Glomerular endothelial cell (primary cell): ENCODE measurements at places on chromosomes 12 and 14. TPM values are rescaled to one million over a fixed set of nuclear protein-coding genes. Genes with fewer than 3 reads are reported as not detected.

- no peak for DNase-seq
Observed at GRCh38 chr14:90599748-90600507, 203.1 kb downstream of the CALM1 start.

Gene NRIP2
- not detected in 2 replicates for total RNA-seq

- no peak for DNase-seq
Observed at GRCh38 chr12:5343711-5344110, 88.2 kb upstream of the NTF3 start.

- no peak for DNase-seq
Observed at GRCh38 chr12:101759396-101760047, 20.3 kb upstream of the SYCP3 start.

Gene C12orf43
- total RNA-seq, result 18.0 and 19.8 TPM in 2 replicates

DNA sequence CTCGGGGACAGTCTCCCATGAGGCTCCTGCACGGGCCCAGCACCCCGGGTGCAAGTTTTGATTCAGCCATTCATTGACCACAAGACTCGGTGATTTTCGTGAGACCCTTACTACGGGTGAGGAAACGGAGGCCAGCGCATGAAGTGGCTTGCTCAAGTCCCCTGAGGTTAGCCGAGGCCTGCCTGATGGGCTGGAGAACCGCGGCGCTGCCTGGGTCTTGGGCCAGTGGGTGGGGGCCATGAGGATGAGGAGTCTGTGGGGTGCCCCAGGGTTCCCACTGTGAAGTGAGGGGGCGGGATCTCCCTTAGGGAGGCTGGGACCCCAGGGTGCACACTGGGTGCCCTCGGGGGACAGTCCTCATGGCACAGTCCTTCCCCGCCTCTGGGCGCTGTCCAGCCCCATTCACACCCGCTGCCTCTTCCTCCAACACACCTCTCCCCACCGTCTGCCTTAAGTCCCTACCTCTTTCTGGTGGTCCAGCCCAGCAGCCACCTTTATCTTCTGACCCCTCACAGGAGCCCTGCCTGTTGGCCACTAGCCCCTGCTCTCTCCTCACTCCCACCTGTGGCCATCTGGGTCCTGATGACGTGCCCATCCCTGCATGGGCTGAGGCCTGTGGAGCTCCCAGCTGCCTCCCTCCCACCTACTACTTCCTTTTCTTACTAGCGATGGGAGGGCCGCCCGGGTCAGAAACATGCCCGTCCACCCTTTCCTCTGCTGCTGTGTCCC, 16.3 kb downstream of the BEGAIN start:
- no peak for DNase-seq

Gene DHRS2
- total RNA-seq, result not detected in 2 replicates

- DNase-seq, result peak; percentile 75
Observed at GRCh38 chr12:65962921-65963861, 138.9 kb downstream of the HMGA2 start.

DNA sequence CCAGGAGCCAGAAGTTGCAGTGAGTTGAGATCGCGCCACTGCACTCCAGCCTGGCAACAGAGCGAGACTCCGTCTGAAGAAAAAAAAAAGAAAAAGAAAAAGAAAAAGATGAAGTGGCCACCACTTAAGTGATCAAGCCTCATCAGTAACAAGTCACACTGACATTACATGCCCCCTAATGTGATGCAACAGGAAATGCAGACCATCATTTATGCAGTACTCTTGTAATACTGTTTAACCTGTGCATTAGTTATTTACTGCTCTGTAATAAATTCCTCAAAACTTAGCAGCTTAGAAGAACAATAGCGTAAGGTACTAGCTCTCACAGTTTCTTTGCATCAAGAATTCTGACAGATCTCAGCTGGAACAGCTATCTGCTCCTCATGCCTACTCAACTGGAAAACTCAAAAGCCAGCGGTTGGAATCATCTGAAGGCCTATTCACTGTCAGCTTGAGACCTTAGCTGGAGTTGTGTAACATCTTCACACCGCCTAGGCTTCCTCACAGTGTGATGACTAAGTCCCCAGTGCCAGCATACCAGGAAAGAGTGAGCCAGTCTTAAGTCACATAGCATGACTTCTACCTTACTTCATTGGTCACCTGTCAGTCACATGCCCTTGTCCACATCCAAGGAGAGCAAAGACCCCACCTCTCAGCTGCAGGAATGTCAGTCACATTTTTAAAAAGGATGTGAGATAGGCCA, 31.5 kb downstream of the EPS8 start:
- no peak for DNase-seq

- DNase-seq, result peak; percentile 65
Observed at GRCh38 chr12:77685112-77685511, 145.6 kb upstream of the NAV3 start.

GRCh38 chr14:77241955-77242354, 29.1 kb downstream of the NGB start:
- no peak for DNase-seq

Gene OVCH1
- not detected in 2 replicates for total RNA-seq

DNA sequence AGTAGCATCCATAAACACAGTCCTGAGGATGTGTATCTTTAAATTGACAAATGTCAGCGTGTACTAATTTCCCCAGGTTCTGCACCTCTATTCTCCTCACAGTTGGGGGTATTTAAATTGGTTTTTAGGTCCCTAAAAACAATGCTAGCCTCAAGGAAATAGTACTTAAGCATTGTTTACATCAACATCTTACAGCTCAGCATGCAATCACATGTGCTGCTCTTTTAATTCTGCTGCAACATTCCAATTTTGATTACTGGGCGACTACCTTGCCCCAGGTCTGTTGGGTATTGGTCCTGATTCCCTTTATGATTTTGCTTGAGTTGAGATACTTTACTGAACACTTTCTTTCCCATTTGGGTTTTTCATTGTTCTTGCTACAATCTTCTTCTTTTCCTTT, 616.6 kb downstream of the CCER1 start:
- DNase-seq, result no peak

Gene ACIN1
- 91.2 and 142 TPM in 2 replicates for total RNA-seq

Gene GALNT9
- total RNA-seq, result 0.35 TPM in 1 of 2 replicates, not detected in the other

DNA sequence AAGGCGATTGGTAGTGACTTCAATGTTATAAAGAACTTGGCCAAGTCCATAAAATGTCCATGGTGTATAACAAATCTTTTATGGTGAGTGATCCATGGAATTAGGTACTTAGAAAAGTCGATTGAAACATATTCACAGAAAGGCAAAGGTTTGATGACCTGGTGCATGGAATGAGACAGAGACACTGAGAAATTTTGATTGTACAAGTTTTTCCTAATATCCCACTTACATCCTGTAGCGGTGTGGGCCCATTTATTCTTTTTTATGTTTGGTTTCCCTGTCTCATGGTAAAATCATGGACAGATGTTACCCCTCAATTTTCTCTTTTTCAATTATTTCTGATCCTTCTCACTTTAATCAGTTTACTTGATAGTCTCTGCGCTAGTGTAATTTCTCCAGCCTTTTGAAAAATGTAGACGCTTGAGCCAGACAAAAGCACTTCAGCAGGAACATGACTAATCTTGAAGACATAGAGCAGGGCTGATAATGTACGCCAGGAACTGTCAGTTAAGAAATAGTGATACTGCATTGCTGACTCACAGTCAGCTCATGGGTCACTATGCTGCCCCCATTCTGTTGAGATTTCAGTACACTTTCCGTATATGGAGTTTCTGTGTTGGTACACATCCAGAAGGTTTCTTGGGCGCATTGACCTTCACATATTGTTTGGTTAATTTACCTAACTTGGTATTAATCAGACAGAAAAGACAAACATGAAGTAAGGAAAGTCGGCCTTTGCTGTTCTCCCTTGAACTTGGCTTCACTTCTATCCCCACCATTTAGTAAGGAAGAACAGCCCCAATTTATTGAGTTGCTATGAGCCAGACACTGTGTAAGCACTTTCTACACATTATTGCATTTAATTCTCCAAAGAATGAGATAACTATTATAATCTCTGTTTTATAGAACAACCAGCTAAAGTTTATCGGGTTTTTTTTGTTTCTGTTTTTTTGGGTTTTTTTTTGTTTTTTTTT, 841.7 kb downstream of the DIO2 start:
- peak; percentile 64 for DNase-seq

DNA sequence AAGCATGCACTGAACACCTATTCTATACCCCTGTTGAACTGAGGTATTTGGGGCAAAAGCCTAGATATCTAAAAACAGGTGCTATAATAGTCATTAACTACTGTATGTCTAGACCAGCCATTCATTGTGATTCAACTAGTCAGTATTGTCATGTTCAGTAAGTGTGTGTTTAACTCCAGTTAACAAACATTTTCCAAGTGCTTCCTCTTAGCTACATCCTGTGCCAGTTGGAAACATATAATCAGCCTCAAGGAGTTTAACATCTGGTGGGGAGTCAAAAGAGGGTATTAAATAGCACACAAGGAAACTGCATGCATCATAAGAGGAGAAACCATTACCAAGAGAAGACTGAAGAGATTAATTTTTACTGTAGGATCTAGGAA, 20.4 kb downstream of the TMTC1 start:
- no peak for DNase-seq

Gene KHNYN
- 39.8 and 57.6 TPM in 2 replicates for total RNA-seq

- no peak for DNase-seq
Observed at GRCh38 chr12:29944269-29945000, 160.7 kb upstream of the TMTC1 start.

Gene SERPINA9
- not detected in 2 replicates for total RNA-seq

DNA sequence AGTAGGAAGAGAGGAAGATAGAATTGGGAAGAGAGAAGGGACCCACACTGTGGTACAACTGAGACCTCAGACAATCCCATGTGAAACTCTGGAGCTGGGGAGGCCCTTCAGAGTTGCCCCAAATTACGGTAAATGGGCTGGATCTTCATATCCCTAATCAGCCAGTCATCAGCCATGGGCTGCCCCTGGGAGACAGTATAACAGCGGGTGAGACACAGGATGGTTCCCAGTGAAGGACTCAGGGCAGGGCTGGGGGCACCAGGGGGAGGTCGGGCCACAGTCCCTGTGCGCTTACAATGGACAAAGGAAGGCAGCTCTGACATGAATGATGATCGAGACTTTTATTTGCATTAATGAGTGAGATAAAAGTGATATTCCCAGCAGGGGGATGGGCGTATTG, 74.2 kb upstream of the BDKRB2 start:
- DNase-seq, result no peak
